T-helper 17 cell (primary cell): ENCODE measurements at places on chromosomes 6 and 20.

DNA sequence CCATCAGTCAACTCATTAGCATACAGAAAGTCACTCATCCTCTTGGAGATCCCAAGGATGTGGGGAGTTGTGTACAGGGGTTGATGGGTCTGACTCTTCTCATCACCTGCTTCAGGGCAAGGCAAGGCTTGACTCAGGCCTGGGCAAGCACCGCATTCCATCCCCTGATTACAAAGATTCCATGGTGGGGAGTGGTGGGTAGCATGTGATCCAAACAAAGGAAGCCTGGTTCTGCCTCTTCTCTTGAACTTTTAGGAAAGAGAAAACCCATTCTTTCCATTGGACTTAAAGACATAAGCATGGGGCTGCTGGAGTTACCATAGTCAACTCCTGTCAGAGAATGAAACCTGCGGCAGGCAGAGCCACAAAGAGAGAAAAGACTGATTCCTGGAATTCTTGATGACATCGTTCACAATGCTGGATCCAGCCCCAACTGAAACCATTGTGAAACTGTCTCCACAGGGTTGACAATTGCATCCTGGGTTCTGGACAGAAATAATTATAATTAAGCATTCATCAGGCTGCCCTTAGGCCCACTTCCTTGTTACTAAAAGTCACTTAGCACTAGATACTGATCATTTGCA lies 235.8 kb upstream of the KCNG1 start:
- DNase-seq, result no peak

GRCh38 chr6:29566856-29567255 lies 7.3 kb upstream of the UBD start:
- DNase-seq, result no peak

DNA sequence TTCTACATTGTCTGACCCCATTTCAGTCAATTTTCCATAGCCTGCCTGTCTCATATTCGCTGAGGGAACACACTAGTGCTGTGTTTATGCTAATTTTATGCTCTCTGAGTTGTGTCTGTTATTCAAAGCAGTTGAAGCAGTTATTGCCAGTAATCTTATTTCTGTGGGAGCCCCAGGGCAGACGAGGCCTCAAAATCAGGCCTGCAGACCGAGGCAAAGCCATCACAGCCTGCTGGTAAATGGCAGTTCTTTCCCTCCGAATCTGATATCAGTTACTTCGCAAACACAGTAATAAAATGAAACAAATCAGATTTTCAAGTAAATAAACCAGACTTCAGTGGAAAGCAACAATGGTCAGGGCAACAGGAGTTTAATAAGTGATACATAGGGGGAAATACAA lies 508.4 kb downstream of the PKHD1 start:
- no peak for DNase-seq

GRCh38 chr6:146202570-146202969 lies 173.7 kb downstream of the GRM1 start:
- DNase-seq, result no peak

DNA sequence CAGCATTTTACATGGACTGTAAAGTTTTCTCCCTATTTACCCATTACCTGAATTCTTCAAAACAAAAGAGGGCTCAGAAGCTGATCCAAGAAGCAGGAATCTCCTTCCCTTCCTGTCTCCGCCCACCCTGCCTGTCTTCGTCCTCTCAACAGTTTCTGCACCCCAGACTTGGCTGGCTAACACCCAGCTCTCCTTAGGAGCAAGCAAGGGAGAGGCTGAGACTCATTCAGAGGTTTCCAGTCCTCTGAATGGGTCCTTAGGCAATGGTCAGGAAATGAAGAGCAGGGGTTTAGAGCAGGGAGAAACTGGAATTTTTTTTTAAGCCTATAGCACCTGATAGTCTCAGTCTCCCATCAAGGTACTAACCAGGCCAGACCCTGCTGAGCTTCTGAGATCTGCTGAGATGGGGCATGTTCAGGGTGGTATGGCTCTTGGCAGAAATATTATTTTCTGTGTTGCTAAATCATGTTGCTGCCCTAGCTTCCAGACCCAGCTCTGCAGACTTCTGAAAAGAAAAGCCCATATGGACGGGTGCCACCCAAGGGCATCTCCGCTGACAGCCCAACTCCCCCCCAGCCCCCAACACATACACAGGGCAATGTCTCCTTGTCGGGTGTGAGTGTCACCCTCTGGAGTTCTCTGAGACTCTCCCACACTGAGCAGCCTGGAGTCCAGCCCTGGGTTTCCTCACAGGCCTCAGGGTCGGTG lies 74.6 kb upstream of the CD93 start:
- no peak for DNase-seq
